ENCODE measurements at places on chromosomes 12 and 14.

GRCh38 chr12:52685406-52685890 lies 5.2 kb upstream of the KRT1 start:
- DNase-seq, result no peak

- DNase-seq, result no peak
These were observed 29.6 kb upstream of the NTF3 start for GRCh38 chr12:5402009-5402935.

- no peak for DNase-seq
These were observed 35.6 kb downstream of the SCFD1 start for GRCh38 chr14:30657606-30658163.

- no peak for DNase-seq
These were observed 11.8 kb downstream of the STON2 start for GRCh38 chr14:81388336-81388735.

GRCh38 chr12:92597997-92598396 lies 104.8 kb upstream of the PLEKHG7 start:
- no peak for DNase-seq

DNA sequence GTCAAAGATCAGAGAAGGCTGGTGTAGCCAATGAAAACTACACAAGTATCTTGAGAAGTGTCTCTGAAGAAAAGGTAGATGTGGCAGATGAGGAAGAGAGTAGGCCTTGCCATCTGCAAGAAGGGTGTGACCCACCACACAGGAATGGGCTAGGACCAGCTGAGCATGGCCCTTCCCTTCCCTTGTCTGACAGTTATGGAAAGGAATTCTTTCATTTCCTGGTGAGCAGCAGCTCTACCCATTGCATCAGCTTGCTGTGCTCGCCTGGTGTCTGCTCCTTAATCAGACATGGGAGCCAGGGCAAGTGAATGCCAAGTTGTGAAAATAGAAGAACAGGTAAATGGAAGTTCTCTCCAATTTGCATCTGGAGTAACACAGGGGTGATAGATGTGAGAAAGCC lies 145.2 kb upstream of the KRR1 start:
- DNase-seq, result no peak

DNA sequence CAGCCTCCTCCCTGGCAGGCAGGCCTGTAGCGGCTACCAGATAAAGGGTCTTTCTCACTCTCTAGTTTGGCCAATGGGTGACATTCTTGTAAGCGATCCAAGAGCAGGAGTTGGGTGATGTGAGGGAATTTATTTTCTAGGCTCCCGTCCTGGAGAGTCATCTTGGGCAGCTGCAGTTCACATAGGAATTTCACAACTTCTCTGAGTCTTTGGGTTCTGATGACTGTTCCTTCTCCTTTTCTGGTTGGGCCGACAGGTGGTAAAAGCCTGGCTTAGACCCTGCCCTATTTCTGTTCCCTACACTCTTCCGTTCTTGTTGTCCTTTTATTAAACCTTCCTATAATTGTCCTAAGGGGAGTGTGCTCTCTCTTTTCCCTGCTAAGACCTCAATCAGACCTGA lies 42.6 kb upstream of the POC1B start:
- no peak for DNase-seq

DNA sequence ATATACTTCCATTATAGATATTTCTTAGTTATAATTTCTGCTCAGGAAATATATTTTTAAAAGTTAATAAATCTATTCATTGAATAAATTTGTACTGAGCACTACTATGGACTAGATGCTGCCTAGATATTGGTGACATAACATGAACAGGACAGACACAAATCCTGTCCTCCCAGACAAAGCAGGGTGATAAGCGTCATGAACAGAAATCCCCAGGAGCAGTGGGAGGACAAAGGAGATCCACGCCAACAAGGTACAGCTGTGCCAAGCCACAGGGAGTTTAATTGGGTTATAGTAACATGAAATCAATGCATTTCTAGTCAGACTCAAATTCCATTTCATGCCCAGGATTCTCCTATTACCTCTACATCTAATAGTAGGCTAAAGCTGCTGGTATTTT lies 171.8 kb upstream of the CPNE8 start:
- no peak for DNase-seq

DNA sequence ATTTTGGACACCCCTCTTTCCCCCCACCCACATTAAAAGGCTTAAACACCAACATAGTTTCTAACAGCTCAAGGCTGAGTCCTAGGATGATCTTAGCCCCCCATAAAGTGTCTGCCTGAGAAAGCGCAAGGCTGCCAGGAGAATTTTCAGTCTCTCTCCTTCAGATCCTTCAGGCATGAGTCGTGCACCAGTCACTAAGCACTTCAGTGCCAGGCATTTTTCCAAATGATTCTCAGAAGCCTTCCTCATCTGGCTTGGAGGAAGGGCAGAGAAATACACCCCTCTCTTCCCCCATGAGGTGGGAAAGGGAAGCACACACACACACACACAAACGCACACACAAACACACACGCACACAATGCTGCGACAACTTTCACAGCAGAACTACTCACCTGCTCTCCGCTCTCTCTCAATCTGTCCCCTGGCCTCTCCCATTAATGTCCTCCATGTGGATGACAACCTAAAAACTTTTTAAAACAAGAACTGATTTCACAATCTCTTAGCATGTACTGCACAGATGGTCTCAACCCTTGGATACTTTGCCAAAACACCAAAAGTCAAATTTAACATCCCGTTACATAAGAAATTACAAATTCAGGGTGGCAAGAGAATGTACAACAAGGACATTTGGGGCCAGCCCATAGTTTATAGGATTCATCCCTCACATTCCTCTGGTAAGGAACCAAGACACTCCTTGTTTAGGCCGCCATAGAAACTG lies 49.8 kb downstream of the CKAP4 start:
- no peak for DNase-seq

GRCh38 chr14:50355692-50356091 lies 41.0 kb downstream of the CDKL1 start:
- no peak for DNase-seq

DNA sequence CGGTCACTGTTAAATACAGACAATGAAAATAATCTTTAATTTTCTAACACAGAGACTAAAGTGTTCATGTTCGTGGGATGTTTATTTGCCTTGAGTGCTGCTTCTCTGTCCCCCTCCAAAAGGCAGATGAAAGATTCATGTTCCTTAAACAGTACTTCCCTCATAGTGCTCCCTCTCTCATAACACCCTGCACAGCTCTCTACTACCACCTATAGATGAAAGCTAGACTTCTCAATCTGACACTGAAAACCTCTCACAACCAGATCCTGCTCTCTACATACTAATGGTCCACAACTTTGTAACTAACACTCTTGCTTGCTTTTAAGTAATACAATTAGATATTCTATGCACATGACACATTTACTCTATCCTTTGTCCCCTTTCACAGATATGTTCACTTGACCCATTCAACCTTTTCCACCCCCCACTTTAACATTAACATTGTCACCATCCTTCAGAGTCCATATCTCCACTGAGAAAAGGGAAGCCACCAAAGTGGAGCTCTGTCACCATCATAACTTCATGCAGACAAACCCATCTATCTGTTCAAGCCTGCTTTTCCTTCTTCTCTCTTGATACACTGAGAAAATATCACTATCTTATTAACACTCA lies 266.4 kb upstream of the USP15 start:
- no peak for DNase-seq

- DNase-seq, result no peak
These were observed 52.3 kb downstream of the PPM1H start for GRCh38 chr12:62882696-62883095.

DNA sequence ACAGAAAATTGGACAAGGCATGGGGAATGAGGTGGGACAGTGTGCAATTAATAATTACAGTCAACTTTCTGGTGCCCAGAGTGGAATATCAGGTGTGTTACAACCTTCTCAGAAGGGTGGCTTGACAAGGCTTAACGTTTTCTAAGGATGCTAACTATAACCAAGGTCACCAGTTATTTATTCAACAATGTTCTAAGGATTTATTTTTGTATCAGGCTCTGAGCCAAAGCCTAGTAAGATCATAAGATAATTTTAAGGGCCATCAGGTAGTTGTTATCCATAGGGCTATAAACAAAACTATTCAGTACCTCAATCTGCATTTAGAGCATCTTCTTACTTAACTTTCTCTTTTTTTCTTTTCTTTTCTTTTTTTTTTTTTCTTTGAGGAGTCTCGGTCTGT lies 134.0 kb downstream of the TMTC1 start:
- no peak for DNase-seq

DNA sequence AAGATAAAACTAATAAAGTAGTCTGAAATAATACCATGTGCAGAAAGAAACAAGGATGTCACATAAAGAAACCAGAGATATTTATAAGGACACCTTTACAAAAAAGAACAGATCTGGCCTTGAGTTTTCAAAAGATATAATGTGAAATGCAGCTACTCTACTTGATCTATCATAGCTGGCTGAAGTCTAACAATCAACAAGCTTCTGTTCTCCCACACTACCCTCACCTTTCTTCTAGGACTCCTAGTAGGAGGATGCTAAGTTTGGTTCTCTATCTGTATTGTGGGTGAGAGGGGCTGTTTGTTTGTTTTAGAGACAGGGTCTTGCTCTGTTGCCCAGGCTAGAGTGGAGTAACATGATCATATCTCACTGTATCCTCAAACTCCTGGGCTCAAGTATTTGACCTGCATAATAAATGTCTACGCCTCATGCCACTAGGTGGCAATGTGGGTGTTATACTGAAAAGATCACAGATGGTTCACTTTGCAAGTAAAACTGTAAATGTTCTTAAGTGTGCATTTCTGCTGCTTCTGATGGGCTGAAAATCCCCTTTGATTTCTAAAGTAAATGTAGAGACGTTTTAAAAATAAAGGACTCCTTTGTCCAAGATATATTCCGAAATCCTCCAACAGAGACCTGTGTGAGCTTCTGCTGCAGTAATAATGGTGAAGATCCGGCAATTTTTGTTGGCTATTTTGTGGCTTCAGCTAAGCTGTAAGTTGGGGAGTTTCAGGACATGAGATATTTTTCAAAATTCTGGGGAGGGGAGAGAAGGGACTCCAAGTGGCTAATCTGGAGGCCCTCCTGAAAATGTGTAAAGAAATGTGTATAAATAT lies 269.3 kb downstream of the DAD1 start:
- DNase-seq, result peak; percentile 48

DNA sequence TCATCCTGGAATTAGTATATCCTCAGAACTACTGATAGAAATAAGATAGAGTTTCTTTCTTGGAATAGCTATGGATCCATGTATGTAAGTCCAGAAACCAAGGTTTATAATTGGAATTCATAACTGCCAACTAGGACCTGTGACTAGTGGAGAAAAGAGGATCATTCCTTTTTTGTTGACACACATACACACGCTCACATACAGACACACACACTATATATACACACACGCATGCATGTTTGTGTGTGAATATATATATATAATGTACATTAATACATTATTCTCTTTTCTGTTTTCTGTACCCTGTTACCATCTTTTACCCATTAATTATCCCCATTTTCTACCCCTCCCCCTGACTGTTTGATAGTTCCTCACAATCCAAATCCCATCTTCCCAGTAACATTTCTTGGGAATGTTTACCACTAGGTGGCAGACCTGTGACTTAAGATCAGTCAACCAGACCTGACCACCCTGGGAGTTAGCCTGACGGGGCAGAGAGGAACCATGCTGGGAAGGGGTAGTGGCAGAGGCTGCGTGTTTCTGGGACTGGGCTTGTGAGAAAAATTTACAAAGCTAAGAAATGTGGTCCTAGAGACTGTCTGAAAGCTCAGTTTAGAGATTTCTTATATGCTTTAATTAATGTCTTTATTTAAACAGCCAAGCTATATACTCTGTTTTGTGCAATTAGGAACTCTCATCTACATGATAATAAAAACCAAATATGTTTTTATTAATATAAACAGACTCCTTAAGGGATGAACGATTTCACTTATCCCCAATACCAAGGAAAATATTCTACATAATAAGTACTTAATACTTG lies 308.0 kb downstream of the PPFIA2 start:
- DNase-seq, result peak; percentile 55

GRCh38 chr14:84250893-84251292 lies 1279.1 kb upstream of the FLRT2 start:
- no peak for DNase-seq

DNA sequence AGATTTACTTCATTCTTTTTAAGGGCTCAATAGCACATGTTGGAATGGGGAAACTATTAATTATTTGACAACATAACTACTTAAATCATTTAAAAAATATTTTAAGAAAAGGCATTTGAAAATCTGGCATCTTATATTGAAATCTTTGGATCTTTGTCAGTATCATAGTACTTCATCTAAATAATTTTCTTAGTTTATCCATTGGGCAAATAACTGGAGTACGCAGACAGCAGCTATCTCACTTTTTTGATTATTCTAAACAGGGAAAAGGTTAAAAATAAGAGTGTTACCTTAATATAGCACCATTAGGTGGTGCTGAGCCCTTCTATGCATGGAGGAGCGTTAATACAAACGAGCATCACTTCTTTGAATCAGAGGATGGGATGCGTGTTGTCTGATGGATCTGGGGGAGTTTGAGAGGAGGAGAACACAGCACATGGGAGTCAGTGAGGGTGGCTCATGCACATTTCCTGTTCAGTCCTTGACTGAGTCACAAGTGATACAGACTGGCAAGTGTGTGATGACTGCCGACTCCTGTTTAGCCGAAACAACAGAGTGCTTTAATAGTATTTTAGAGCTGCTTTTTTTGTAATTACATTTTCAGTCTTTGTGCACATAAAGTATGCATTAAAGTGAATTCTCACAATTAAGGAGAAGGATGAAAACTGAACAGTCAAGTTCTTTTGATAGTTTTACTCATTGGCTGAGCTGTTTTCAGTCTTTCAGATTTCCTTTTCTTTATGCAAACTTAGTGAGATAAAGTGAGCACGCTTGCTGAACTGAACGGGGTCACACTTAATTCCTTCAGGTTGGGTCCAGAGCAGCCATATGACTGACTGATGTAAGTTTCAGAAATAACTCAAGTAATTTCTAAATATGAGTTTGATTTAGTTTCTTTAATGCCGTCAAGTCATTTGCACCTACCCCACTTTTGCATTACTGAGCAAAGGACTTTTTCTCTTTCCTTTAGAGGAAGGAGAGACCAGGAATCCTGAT lies 92.7 kb downstream of the DIP2B start:
- no peak for DNase-seq

GRCh38 chr14:39957987-39958386 lies 525.8 kb upstream of the FBXO33 start:
- DNase-seq, result no peak

GRCh38 chr12:101074940-101075680 lies 134.9 kb downstream of the SLC5A8 start:
- DNase-seq, result no peak

GRCh38 chr12:51378749-51379148 lies 12.5 kb downstream of the GALNT6 start:
- no peak for DNase-seq

GRCh38 chr14:101980700-101981099 lies 16.3 kb downstream of the DYNC1H1 start:
- peak; percentile 77 for DNase-seq

- no peak for DNase-seq
These were observed 8.1 kb downstream of the SPATS2 start for GRCh38 chr12:49375406-49375805.

DNA sequence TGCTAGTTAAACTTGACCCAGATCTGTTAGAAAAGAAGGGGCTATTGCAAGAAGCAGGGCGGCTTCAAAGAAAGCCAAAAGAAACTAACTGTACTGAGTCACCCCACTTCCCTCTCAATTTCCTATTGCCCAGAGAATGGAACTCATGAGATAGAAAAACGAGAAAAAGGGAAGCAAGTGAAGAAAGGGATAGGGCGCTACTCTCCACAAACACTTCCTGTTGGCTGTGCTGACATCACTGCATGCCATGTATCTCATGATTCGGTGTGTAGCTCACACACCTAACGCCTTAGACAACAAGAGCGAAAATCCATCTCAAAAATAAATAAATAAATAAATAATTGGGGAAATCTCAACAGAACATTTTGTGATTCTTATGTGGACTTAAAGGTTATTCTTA lies 13.0 kb upstream of the P2RX4 start:
- DNase-seq, result no peak

- no peak for DNase-seq
These were observed 175.3 kb upstream of the RTL1 start for GRCh38 chr14:101078892-101079221.
